Stimulated activated memory B cell treated with anti-CD40 and anti-IgM and Interleukin-4, amounts not matched to agents 10 μg/mL and 1 μg/mL and 100 μg/mL, for 72 hours (primary cell): ENCODE measurements at places on chromosomes 4 and X.

- peaks cover 48% of the 10 kb centered on the region for H3K4me1 ChIP-seq
- no peak for ATAC-seq
- peak overlapping the region; percentile 86 for H3K4me3 ChIP-seq
- peaks cover 9% of the 10 kb centered on the region for H3K36me3 ChIP-seq
- no peaks in the 10 kb centered on the region for H3K27me3 ChIP-seq
- H3K27ac ChIP-seq: peak overlapping the region; percentile 77
These were observed 1.1 kb upstream of the CCNQ start for GRCh38 chrX:153600032-153600373.

DNA sequence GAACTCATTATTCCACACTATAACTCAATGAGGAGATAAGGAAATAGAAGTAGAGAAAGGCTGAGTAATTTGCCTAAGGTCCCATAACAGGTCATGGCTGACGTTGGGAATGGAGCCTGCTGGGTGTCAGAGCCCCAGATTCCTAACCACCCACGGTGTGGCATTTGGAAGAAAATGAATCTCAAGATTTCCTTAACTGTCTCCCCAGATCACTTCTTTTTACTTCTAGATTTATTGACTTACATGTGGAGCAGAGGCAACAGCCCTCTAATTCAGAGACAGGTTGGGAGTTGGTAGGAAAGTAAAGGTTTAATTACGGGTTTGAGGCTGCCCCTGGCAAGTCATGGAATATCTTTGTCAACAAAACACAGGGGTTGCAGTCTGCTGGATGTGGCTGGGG, 134.0 kb downstream of the ARHGAP10 start:
- no peak overlapping the region for H3K27ac ChIP-seq
- no peaks in the 10 kb centered on the region for H3K36me3 ChIP-seq
- ATAC-seq: no peak
- no peak overlapping the region for H3K4me3 ChIP-seq

- H3K36me3 ChIP-seq: no peaks in the 10 kb centered on the region
- no peak overlapping the region for H3K4me3 ChIP-seq
- no peaks in the 10 kb centered on the region for H3K4me1 ChIP-seq
- no peak overlapping the region for H3K27ac ChIP-seq
These were observed 17.8 kb upstream of the IDS start for GRCh38 chrX:149522916-149523315.

GRCh38 chrX:154024271-154024670, 4.6 kb upstream of the IRAK1 start:
- no peaks in the 10 kb centered on the region for H3K27me3 ChIP-seq
- no peak overlapping the region for H3K27ac ChIP-seq
- peaks cover 8% of the 10 kb centered on the region for H3K36me3 ChIP-seq
- peaks cover 8% of the 10 kb centered on the region for H3K4me1 ChIP-seq

DNA sequence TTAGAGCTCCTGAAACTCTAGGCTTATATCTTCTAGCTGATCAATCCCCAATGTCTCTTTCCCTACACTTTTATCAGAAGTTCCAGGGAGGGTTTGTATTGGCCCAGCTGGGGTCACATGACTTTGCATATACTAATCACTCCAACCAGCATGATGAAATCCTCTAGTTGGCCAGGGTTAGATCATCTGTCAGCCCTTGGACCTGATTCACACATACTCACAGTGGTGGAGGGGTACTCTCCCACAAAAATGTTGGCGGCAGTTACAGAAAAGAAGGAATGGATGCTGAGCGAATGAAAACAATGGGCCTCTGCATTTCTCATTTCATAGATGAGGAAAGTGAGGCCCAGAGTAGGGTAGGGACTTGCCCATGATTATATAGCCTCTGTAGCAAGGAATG, 151.1 kb downstream of the PJA1 start:
- no peaks in the 10 kb centered on the region for H3K36me3 ChIP-seq
- ATAC-seq: no peak
- H3K4me3 ChIP-seq: no peak overlapping the region
- H3K27ac ChIP-seq: no peak overlapping the region
- no peaks in the 10 kb centered on the region for H3K4me1 ChIP-seq

DNA sequence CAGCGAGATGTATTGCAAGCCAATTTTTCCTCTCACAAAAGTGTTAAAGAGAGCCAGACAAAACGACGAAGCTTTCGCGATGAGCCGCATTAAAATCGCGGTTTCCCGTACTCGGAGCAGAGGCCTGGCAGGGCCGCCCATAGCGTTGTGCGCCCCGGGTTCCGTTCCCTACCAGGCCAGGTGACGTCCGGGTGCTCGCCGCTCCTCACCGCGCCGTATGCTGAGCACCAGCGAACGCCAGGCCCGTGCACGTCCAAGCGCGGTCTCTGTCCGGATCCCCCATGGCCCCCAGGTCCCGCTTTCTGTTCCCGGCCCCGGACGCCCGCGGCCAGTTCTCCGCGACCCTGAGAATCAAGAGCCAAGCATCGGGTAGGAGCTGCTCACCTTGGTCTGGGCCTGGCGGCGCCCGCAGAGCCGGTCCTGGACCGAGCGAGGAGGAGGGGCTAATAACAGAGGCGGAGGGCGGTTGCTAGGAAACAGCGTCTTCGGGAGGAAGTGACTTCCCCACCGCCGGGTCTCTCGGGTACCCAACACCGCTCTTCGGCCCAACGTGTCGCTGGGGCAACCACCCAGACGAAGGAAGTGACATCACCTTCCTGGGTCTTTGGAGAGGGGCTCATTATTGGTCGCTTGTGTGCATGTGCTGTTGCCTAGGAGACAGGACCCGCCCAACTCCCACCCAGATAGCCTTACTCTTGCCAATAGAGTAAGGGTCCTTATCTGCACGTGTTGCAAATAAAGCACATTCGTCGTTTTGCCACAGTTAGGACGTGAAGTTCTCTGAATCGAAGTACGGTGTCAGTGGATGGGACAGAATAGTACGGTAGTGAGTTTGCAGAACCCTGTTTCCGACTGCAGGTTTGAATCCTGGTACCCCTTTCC, at the start of gene MAP9:
TSS of gene MAP9 (minus strand) at position 579 of the 882 bp plus-strand sequence. CDS start 1,115 bp downstream, outside the sequence.
- no peaks in the 10 kb centered on the region for H3K27me3 ChIP-seq
- ATAC-seq: peak; percentile 97
- H3K4me3 ChIP-seq: peak within 1 kb of the TSS; percentile 97
- peaks cover 5% of the 10 kb centered on the region for H3K4me1 ChIP-seq
- peak within 1 kb of the TSS; percentile 87 for H3K27ac ChIP-seq

GRCh38 chrX:130110379-130111219, at the start of gene ELF4:
Gene ELF4, minus strand, starts transcription at chrX:130110497. Its CDS starts 29,167 bp downstream, at chrX:130081330.
- H3K27me3 ChIP-seq: no peaks in the 10 kb centered on the region
- H3K4me3 ChIP-seq: peak within 1 kb of the TSS; percentile 95
- peak; percentile 79 for ATAC-seq
- H3K36me3 ChIP-seq: peaks cover 6% of the 10 kb centered on the region

DNA sequence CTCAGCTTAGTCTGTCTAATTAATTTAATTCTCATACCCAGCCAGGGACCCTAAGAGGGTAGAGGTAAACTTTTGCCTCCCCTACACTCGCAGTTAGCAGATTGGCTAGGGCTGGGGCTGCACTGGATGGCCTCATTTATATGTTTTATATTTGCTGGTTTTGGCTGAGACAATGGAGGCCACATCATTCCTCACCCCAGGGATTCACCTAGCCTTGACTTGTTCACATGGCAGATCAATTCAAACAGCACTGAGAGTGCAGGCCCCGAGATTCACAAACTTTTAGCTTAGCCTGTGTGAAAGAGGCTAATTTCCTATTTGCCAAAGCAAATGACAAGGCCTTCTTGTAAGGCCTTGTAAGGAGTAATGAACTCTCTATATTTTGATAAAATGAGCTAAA, 844.4 kb downstream of the ARAP2 start:
- H3K27me3 ChIP-seq: no peaks in the 10 kb centered on the region
- H3K36me3 ChIP-seq: no peaks in the 10 kb centered on the region
- peak; percentile 39 for ATAC-seq
- H3K27ac ChIP-seq: no peak overlapping the region

GRCh38 chr4:15707363-15707715, 4.5 kb downstream of the BST1 start:
- H3K27me3 ChIP-seq: peaks cover 21% of the 10 kb centered on the region
- H3K4me3 ChIP-seq: no peak overlapping the region
- H3K27ac ChIP-seq: no peak overlapping the region
- no peak for ATAC-seq
- H3K4me1 ChIP-seq: no peaks in the 10 kb centered on the region

GRCh38 chr4:6189511-6189910, 10.8 kb downstream of the JAKMIP1 start:
- H3K36me3 ChIP-seq: no peaks in the 10 kb centered on the region
- H3K4me1 ChIP-seq: no peaks in the 10 kb centered on the region

DNA sequence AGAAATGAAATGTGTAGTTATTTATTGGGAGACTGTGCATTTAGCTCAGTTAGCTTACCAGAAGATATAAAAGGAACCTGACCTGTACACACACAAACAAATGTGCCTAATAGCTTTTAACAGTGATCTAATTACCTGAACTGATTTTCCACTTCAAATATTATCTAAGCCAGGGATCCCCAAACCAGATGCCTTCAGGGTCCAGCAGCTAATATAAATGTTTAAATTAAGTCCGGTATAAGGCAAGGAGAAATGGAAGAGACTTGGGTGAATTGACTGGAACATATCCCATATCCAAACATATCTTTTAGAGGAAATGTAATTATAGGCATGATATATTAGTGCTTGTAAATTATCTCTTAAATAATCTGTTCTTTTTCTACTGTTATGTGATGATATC, 66.7 kb downstream of the CNKSR2 start:
- no peaks in the 10 kb centered on the region for H3K27me3 ChIP-seq
- no peak overlapping the region for H3K27ac ChIP-seq
- no peak for ATAC-seq
- H3K4me3 ChIP-seq: no peak overlapping the region
- peaks cover 21% of the 10 kb centered on the region for H3K4me1 ChIP-seq
- no peaks in the 10 kb centered on the region for H3K36me3 ChIP-seq

DNA sequence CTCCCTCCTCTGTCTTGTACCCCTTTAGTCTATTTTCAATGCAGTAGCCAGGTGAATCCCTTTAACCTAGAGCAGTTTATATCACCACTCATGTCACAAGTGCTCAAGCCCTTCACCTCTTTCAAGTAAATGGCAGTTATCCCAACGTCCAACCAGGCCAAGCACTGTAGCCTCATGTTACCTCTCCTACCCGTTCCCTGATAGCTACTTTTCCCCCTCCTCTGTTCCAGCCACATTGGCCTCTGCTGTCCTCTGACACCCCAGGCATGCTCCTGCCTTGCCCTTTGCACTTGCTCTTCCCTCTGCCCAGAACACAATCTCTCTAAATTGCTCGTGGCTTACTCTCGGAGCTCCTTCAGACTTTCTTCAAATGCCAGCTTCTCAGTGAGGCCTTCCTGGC, 15.2 kb downstream of the GUCY1B1 start:
- H3K27ac ChIP-seq: no peak overlapping the region
- no peak overlapping the region for H3K4me3 ChIP-seq
- no peaks in the 10 kb centered on the region for H3K36me3 ChIP-seq

GRCh38 chr4:7295197-7295910, 103.0 kb downstream of the SORCS2 start:
- peaks cover 26% of the 10 kb centered on the region for H3K27me3 ChIP-seq
- H3K36me3 ChIP-seq: no peaks in the 10 kb centered on the region
- no peak overlapping the region for H3K27ac ChIP-seq

DNA sequence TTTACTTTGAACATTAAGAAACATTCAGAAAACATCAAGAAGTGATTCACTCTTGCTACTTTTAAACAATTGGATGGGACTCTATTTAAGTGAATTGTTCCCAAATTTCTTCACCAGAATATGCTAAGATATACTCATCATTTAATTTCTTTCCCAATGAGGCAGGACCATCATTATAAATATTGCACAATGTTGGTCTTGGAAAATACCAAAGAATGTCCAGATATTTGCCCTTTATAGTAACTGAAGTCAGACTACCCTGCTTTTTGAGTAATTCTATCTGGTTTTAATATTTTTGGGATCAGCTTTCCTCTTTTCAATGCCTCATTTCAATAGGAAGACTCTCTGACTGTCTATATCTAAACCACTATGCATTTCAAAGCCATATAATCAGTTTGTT, 129.4 kb upstream of the TENM3 start:
- H3K4me1 ChIP-seq: no peaks in the 10 kb centered on the region
- no peak overlapping the region for H3K27ac ChIP-seq
- ATAC-seq: no peak
- no peak overlapping the region for H3K4me3 ChIP-seq
- no peaks in the 10 kb centered on the region for H3K36me3 ChIP-seq
- no peaks in the 10 kb centered on the region for H3K27me3 ChIP-seq
